ENCODE measurements at places on chromosomes 2 and 18.

GRCh38 chr18:26483633-26484032 is 64.7 kb downstream of the KCTD1 start:
- DNase-seq, result no peak

DNA sequence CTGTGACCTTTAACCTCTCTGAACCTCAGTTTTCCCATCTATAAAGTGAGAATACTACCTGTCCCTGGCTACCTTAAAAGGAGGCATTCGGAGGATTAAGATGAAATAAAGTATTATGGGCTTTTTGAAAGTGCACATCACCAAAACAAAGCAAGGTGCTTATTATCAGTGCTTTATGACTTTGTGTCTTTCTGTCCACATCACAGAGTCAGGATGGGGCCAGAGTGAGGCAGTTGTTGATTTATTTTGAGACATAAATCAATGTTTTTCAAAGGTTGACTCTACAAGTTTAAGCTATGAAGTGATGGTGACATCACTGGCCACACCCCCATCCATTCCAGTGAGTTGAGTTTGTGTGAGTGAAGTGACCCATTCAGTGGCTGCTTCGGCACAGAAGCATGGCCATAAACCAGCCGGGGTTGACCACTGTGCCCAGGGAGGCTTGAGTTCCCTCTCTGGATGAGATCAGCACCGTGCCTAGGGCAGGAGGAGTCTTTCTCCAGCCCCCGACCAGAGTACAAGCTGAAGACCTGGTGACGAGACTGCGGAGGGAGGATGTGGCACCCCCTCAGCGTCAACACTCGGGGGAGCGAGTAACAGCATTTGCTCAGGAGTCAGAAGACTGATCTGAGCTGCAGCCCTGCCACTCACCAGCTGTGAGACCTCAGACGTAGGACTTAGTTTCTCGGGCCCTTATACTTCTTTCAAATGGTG is 89.0 kb upstream of the PPP1CB start:
- no peak for DNase-seq

DNA sequence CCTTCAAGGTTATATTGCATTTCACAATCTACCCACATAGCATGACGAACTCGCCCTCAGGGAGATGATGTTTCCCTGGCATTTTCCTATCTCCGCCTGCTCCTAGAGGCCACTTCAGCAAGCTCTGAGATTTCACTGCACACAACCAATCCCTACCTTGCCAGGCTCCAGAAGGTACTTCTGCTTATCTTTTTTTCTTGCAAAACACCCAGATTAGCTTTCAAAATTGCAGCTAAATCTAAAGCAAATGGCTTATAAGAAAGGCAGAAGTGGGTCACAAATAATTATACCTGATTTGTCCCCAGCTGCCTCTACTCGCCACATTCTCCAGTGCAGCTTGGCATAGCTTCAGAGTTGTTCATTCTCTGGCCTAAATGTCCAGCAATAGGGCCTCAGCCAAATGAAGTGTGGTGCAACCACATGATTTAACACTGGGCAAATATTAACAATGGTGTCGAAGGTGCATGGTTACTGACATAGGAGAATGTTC is 32.4 kb upstream of the MRPL19 start:
- DNase-seq, result no peak

- DNase-seq, result no peak
These were observed 201.8 kb downstream of the EPHA4 start for GRCh38 chr2:221370076-221370856.

DNA sequence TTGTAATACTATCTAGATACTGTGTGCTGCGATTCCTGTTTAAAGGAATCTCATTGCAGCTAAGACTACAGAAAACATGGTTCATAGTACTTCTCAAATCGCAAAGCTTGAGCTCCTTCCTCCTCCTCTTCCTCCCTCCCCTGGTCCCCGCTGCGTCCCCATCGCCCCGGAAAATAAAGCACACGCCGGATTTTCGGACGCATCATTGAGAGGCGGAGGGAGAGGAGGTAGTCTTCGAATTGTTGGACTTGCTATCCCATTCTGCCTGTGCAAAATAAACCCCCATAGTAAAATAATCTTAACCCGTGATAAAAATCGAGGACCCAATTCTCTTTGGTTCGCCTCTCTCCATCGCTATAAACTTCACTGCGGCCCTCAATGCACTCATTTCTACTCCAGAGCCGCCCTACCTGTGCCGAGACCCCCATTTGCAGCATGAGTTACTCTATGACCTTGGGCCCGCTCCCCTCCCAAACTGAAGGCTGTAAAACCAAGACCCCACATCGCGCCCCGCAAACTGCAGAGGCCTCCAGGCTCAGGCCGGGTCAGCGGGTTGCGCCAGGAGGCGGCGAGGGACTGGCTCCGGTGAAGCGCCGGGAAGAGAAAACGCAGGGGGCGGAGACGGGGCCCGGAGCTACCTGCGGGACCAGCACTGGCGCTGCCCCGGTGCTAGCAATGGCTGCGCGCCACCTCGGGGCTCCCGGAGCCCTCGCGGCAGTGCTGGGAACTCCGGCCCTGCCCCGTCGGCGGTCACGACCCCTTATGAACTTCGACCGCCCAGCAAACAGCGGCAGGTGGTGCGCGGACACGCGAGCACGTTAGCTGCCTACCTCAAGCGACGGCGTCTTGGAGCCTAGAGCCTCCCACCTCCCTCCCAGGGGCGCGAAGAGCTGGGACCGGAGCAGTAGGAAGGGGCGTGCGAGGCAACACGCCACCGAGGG is 649 bp downstream of the ESCO1 start:
- DNase-seq, result peak; percentile 64

- no peak for DNase-seq
These were observed 58.0 kb upstream of the ARL5A start for GRCh38 chr2:151886241-151886640.

DNA sequence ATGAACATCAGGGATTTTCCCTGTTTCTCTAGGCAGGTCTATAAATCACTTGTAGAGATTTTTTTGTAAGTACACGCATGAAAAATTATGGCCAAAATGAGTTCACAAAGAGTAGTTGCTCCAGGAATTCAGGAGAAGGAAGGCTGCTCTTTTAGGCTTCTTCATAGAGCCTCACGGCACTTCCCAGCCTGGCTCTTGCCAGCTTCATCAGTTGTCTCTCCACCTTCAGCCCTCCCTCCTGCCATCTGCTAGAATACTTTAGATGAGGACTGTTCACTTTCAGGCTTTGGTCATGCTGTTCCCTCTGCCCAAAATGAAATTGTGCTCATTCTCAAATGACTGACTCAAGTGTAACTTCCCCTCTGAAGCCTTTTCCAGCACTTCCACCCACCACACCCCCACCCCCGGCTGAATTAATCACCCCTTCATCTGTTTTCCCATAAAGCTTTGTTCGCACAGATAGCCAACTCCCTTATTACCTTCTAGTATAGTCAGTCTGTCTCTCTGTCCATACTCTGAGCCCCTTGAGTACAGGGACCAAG is 1.8 kb upstream of the ABCA12 start:
- DNase-seq, result no peak

GRCh38 chr2:233011268-233011650 is 1.8 kb downstream of the NGEF start:
- DNase-seq, result no peak

DNA sequence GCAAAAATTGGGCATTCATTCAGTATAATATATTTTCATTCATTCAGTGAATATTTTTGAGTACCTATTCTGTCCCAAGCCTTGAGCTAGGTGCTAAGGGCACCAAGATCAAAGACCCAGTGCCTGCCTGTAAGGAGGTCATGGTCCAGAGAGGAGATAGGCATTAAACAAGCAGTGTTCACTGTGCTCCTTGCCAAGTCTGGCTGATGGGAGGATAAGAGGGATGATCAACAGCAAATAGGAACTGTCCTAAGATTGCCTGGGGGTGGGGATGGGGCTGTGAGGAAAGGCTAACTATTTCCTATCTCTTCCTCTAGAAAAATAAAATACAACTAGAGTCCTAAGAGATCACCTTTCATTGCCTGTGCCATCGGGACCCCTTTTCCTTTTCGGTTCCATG is 60.4 kb downstream of the SETBP1 start:
- DNase-seq, result no peak

GRCh38 chr2:242011516-242011915 is 142.0 kb downstream of the RTP5 start:
- DNase-seq, result no peak

GRCh38 chr2:234741976-234742375 is 209.8 kb upstream of the SH3BP4 start:
- DNase-seq, result no peak

DNA sequence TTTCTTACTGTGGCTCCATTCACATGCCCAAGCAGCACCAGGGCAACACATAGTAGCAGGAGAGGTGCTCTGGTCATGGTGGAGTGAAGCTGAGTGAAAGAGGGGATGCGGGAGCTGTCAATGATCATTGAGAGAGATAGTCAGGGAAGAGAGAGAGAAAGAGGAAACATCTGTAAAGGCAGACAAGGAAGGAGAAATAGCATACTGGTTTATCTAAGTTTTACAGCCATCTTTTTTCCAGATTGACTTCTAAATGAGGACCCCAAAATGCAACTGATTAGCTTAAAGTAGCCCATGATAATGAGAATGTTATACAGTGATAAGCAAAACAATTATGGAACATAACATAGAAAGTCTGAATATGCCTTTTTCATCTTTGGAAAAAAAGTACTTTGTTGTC is at the start of gene C2orf66:
C2orf66 (minus strand) TSS at position 96 of the 400 bp plus-strand sequence; CDS start at position 77, 19 bp downstream.
- DNase-seq, result no peak

GRCh38 chr2:237136824-237137223 is 51.1 kb downstream of the COPS8 start:
- DNase-seq, result no peak

DNA sequence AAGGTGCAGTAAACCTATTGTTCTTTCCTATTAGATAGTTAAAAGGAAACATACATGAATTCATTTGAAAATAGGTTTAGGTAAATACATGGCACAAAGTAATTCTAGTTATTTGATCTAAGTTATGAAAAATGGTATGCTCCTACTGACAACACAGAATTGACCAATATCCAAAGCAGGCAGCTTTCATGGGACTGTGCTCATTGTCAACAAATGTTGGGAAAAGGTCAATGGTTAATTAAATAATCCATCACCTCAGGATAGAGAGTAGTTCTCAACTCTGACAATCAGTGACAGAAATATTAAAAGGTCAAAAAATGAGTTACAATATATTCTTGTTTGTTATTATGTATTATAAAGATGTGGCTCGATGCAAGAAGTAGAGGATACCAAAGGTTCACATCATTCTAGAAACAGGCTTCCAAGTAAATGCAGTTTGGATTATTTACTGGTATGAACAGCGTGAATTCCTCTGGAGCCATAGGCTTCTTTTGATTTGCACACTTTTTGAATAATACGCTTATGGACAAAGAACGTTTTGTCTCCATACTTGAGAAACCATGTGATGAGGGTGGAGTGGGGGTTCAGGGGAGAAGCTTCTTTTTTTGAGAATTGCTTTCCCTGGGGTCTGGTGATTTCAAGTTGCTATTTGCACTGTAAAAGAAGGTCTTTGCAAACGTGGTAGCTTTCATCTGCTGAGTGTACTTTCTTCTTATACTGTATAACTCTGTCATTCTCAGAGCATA is 422.0 kb upstream of the ZEB2 start:
- DNase-seq, result no peak

DNA sequence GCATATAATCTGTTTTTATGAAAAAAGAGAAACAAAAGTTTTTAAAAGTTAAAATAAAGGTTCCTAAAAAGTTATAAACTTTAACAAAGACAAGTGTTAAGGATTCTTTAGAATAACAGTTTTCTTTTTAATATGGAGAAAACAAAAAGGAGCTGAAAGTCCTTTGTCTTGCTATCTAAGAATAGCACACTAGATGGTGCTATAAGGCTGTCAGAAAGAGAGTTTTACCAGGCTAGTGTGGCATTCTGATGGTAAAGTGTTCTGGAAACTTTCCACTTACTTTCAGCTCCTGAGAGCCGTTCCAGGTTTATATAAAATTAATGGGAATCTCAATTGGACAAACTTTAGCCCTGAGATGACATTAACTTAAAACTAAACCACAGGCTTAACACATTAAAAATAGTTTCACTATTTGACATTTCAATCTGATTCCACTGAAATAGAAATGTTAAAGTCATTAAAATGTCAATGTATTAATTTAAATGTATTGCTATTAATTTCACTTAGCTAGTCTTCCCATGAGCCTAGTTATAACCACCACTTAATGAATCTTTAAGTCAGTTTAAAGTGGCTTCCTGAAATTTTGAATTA is 3.7 kb downstream of the FBXO48 start:
- peak; percentile 28 for DNase-seq

GRCh38 chr2:68225119-68225632 is 27.2 kb downstream of the PPP3R1 start:
- no peak for DNase-seq

GRCh38 chr18:57547260-57547659 is 39.2 kb downstream of the FECH start:
- no peak for DNase-seq

DNA sequence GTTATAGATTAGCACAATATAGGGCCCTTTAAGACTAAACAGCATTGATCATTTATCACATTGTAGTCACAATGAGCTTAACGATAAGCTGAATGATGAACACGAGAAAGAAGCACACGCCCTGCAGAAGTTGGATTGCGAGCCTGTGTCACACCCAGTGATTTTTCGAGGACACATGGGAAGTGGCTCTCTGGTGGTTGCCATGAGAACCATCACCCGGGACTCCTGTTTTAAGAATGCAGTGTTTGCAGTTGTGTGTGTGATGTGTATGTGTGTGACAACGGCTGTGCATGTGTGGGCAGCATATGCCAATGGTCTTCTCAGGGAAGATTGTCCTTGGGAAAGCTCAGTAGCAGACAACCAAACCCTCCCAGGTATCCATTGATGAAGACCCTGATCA is 69.2 kb downstream of the PDCL3 start:
- no peak for DNase-seq

DNA sequence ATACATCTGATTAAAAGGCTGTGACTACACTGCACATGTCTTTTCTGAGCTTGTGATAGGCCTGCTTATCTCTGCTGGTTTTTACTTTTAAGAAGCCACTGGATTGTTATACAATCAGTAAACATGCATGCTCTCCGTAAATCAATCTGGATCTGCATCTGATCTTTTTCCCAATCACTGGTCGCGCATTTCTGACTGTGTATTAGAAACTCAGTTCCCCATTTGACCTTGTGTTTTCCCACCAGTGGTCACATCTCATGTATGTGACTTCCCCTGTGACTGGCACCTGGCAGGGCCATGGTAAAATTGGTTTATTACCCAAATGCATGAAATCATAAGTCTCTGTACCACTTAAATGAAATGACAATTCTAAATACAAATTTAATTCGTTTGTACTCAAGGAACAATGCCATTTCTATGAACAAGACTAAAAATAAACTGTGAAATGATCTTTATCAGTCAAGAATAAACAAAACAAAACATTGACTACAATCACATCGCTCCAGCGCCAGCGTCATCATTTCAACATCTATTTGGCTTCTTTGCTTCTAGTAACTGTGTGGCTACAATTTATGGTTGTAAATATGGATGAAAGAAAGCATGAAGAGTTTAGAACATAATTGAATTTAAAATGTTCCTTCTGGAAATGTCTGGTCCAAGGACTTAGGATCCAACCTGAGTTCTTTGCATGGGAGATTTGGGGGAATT is 396.6 kb upstream of the TRIB2 start:
- no peak for DNase-seq

GRCh38 chr18:12036201-12036751 is 55.0 kb downstream of the IMPA2 start:
- no peak for DNase-seq

Measured in NCI-H1930 (cell line).